ENCODE measurements at places on chromosomes 3 and 15.
A peak's percentile ranks its signal among the peaks of the same experiment; 100 is the strongest.

DNA sequence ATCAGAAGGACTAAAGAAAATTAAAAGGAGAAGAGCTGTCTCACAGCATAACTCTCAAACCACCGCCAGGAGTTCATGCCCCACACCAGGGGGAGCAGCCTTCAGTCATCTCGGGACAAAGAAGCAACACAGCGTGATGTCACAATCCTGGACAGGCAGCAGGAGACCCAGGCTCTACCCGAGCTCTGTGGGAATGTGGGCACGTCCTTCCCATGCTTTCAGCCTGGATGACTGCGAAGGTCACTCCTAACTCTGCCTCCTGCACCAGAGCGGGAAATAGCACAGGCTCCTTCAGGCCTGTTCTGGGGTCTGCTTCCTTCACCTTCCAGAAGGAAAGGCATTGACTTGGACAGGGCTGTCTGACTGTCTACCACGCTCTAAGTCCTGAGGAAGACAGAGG, 31.3 kb downstream of the NOX5 start:
- peak; percentile 82 for DNase-seq

DNA sequence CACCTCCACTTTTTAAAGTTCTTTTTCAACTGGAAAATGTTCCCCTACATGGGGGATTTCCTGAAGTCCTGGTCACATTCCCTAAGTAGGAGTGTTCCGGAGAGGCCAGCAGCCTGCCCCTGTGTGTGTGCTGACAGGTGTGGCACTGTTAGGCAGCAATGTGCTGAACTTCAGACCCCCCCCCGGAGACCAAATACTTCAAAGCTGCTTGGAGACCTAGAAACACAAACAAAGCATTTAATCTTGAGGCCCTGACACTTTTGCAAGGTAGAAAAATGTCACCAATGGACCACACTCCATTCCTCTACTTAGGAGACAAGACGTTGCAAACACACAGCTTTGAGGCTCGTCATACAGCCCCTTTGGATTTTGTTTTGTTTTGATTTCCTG, 259.6 kb upstream of the CTNNB1 start:
- DNase-seq = no peak

- DNase-seq = no peak
These were observed 647.6 kb downstream of the MAGI1 start for GRCh38 chr3:65391068-65391467.

- no peak for DNase-seq
These were observed 20.7 kb upstream of the HEG1 start for GRCh38 chr3:125076464-125076863.

- DNase-seq = no peak
These were observed 17.0 kb downstream of the DTWD1 start for GRCh38 chr15:49637857-49638256.

GRCh38 chr3:10025205-10026083, 793 bp upstream of the FANCD2 start:
- DNase-seq = no peak

DNA sequence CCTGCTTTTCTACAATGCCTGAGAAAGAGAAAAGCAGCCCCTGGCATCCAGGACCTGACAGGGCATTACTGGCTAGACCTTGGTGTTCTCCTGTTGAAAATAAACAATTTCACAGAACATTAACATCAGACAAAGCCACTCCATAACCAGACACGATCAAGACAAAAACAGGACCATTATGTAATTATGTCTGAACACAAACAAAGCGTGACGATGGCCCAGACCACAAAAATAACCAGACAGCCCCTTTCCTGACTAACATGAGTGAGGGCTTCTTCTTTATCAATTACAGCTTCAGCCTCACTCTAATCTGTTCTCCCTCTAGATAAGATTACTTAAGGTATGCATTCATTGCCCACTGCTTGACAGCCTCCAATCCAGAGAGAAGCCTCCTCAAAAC, 172.7 kb upstream of the LMCD1 start:
- DNase-seq = no peak

DNA sequence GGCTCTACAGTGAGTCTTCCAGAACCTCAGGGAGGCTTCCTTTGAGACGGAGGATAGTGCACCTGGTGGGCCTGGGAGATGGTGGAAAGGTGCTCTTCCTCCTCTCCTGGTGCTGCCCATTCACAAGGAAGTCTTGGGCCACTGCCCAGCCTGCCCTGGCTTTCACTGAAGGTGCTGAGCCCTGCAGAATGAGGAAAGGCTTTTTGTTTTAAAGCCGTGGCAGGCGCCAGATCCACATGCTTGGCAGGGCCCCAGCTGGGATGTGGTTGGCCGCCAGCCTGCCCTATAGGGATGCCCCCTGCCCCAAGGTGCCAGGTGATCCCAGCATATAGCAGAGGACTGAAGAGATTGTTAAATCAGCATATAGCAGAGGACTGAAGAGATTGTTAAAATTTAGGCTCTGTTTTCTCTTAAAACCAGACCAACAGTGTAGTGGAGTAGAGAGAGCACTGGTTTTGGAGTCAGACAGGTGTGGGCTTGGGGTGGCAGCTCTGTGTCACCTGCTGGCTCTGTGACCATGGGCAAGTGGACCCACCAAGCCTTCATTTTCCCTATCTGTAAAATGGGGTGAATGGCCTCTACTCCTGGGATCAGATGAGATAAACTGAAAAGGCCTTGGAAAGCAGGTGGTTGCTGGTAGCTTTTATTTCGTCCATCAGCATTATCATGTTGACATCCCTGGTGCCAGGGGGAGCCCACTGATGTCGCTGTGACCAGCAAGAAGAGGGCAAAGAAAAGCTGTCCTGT, 53.3 kb downstream of the SLC6A6 start:
- no peak for DNase-seq

- peak; percentile 11 for DNase-seq
These were observed 848 bp upstream of the CADPS start for GRCh38 chr3:62876064-62876463.

GRCh38 chr3:172622156-172622555, 88.7 kb downstream of the NCEH1 start:
- no peak for DNase-seq

- no peak for DNase-seq
These were observed 98.6 kb downstream of the SUCNR1 start for GRCh38 chr3:151971814-151972579.

- DNase-seq = no peak
These were observed 57.9 kb upstream of the RNU6-1 start for GRCh38 chr15:67897646-67898339.

DNA sequence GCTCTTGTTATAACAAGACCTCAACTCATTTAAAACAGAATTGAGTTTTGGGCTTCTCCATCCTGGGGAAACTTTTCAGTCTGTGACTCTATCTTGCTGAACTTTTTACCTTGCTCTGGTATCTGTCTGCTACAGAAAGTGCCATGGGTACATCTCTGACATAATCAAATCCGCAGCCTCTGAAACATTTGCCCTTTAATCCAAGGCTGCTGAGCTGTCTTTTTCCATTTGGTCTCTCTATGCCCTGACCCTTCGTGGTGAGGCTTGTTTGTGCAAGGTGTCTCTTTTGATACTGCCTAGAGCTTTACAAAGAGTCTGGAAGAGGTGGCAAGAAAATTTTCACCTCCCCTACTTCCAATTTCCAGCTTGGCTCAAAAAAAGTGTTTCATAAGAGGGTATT, 11.3 kb downstream of the TMEM108 start:
- no peak for DNase-seq

GRCh38 chr3:126996905-126997304, 14.0 kb downstream of the PLXNA1 start:
- no peak for DNase-seq

DNA sequence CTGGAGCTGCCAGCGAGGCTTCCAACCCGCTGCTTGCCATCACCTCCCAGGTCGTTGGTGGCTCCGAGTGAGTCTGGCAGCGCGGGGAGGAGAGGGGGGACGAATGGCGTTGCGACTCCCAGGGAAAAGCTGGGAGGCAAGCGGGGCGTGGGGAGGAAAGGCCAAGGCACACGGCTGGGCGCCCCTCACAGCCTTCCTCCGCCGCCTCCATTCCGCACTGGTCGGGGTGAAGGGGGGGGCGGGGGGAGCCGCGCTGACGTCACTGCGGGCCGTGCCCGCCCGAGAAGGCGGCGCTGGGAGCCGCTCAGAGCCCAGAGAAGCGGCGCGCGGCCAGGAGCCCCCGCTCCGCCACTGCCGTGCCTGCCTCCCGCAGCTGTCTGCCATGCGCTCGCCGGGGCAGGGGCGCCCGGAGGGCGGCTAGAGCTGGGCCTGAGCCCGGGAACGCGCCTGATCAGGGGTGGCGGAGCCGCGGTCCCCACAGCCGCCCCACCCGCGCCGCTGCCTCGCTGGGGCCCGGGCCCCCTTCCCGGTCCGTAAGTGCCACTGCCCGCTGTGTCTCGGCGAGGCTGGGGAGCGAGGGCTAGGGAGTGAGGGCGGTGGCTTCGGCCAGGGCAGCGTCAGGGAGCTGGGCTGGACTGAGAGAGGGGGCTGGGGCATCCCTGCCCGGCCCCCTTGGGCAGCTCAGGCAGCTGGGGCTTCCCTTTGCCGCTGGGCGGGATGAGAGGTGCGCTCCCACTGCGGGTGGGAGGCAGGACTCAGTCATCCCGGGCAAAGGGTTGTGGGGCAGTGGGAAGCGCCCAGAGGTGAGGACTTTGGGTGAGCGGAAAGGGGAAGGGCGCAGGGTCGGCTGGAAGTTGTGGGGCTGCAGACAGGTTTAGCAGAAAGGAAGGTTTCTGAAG, 27.8 kb upstream of the POLG start:
- no peak for DNase-seq

GRCh38 chr3:53081318-53081717, 35.4 kb upstream of the SFMBT1 start:
- no peak for DNase-seq

DNA sequence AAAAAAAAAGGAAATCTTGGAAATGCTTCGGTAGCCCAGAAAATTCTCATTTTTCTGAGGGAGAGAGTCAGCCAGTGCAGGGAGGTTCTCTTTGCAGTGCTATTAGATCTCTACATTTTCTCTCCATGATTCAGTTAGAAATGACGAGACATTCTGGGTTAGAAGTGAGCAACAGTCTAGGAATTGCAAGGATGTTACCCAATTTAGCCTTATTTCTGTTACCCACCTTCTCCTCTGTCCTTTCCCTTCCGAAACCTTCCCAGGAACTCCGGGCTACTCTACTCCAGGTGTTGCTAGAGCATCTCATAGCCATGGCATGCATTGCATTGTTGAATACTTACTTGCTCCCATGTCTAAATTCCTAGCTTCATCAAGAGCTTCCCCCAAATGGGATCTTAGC, 106.8 kb downstream of the EDEM1 start:
- DNase-seq = no peak

DNA sequence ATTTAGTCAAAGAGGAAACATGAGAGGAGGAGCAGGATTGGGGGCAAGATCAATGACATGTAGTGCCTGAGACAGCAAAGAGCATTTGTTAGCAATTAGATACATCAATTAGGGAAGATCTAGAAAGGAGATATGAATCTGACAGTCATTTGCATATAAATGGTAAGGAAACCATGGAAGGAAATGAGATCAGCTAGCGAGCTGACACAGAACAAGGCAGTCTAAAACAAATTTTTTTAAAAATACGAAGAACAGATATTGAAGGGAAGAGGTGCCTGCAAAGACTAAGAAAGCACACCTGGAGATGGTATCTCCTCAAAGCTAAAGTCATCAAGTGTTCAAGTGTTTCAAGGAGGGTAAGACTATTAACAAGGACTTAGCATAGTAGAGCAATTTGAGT, 4.6 kb downstream of the EPM2AIP1 start:
- DNase-seq = no peak

GRCh38 chr3:27010834-27011233, 358.3 kb downstream of the NEK10 start:
- no peak for DNase-seq

DNA sequence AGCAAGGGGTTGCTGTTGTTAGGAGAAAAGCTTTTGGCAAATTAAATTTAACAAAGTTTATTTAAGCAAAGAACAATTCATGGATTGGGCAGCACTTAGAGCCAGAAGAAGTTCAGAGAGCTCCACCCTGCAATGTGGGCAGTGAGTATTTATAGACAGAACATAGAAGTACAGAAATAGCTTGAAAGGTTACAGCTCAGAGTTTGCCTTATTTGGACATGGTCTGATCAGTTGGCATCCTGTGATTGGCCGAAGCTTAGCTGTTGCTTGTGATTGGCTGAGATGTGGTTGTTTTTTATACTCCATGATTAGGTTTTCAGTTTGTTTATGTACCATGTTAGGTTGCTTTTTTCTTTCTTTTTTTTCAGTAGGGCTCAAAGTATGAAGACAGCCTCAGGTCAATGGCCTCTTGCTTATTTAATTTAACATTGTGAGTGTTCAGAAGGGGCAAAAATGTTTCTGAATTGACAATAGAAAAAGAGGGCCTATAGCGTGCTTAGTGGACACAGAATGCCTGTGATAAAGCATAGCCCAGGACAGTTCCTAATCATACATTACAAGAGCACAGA, 293.8 kb downstream of the IGSF11 start:
- DNase-seq = no peak

DNA sequence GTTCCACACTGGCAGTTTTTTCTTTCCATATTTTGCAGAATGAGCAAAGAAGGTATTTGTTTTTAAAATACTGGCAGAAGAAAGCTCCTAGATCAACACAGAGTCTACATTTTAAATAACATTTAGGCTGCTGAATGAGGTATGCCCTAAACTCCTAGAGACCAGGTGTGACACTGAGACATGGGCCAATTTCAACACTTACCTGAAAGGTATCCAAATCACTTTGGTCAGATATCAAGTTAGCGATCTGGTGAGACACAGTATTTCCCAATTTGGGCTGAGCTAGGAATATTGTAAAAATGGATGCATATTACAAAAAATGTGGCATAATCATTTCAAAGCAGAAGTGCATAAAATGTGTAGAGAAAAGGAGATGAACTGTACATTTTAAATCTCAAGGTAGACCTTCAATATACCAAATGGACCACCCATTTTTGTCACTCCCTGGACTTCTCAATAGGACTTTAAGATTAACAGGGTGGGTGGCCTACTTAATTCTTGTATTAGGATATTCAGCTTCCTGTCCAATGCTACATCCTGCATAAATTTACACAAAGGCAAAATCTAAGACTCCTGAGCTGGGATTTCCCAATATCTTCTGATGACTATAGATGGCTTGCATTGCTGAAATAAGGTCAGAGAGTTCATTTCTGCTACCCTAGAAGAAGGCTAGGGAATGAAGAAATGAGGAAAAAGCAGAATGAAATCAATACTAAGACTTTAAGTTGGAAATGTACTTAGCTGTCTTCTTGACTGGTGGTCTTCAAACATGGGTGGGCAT, 487.8 kb downstream of the FOXP1 start:
- no peak for DNase-seq

DNA sequence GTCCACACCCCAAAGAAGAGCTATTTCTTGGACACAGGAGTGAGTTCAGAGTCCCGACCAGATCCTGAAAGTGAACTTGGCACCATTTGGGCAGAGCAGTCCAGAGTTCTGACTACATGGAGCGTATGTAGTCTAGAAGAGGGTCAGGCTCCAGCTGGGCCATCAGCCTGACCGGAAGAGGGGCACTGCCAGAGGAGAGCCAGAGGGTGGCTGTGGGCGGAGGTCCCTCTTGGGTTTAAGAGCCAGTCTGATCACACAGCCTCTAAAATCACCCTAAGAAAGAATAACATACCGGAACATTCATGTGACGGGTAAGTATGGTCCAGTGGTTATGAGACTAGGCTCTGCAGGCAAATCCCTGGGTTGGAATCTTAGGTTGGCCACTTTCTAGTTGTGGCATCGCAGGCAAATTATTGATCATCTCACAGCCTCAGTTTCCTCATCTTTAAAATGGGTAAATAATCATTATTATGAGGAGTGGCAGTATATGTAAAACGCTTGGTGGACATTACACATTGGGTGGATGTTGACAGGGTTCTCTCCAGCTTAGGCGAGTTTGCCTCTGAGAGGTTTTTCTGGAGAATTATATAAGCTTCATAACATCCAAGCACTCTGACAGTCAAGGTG, 2.1 kb upstream of the RAP2B start:
- DNase-seq = no peak

GRCh38 chr3:118987477-118987876, 47.2 kb downstream of the IGSF11 start:
- DNase-seq = no peak

GRCh38 chr15:42367041-42367440, 7.7 kb downstream of the CAPN3 start:
- DNase-seq = no peak
